ENCODE measurements at places on chromosomes 4 and X.

GRCh38 chr4:8352368-8353157, 83.0 kb downstream of the HTRA3 start:
- no peak for DNase-seq

DNA sequence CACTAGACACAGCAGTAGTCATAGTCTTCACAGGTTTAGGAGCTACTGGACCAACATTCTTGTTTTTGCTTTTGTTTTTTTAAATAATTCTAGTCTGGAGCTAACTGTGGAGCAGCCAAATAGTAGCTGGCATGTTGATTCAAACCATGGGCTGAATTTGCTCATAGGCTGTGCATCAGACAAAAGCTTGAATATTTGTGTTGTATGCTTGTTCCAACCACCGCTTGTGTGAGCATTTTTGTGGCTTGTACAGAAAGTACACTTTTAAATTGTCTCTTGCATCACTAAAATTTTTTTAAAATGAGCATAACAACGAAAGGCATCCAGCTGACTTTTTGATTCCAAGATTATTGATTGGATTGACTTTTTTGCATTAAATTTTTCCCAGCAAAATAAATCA, 39.6 kb downstream of the CCNI start:
- no peak for DNase-seq

DNA sequence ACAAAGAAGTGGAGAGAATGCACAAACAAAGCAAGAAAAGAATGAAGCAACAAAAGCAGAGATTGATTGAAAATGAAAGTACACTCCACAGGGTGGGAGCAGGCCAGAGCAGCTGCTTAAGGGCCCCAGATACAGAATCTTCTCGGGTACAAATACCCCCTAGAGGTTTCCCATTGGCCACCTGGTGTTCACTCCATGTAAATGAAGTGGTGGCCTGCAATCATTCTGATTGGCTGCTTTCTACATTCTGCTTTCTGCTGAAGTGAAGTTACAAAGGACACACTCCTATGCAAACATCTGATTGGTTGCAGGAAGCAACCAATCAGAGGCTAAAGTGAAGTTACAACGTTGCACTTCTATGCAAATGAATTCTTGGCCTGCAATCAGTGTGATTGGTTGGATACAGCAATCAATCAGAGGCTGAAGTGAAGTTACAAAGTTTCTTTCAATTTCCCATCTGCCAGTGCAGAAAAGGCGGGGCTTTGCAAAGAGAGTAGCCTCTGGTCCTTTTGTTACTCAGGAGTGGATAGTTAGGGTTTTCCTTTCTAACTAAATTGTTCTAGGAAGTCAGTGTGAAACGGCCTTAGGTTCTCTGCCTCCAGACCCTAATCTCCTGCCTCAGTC, 19.0 kb upstream of the GPC4 start:
- DNase-seq: no peak

GRCh38 chr4:57410331-57411052, 300.3 kb upstream of the IGFBP7 start:
- DNase-seq: no peak

- no peak for DNase-seq
These were observed 55.4 kb downstream of the ZNF827 start for GRCh38 chr4:145883101-145883694.

- no peak for DNase-seq
These were observed 1.3 kb downstream of the SMIM20 start for GRCh38 chr4:25915353-25915705.

DNA sequence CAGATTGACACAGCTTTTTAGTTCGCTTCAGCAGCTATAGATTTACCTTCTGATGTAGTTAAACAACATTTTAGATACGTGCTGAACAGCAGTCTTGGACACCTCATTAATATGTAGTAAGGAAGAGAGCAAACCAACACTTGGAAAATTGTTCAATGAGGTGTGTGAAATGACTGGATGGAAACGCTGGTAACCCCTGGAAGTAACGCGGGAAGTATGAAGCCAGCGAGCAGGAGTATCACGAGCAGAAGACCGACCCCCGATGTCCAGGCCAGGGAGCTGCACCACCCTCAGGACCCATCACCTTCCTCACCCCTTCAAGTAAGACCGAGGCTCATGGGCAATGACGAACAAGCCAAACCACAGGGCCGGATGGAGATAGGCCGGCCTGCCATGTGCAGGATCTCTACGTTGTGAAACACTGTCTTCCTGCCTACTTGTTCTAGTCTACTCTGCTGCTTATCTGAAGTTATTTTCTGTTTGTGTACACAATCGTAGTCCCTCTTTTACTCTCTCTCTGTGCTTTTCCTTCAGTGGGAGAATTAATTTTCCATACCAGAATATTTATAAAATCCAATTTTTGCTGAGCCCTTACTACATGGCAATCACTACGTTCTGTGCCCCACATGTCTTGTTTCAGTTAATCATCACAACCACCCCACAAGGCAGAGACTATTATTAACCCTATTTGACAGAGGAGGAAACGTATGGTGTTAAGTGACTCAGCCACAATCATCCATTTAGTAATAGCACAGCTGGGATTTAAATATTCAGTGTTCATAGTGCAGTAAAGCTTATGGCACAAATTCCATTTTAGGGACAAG, 221.7 kb downstream of the APBB2 start:
- DNase-seq: no peak

DNA sequence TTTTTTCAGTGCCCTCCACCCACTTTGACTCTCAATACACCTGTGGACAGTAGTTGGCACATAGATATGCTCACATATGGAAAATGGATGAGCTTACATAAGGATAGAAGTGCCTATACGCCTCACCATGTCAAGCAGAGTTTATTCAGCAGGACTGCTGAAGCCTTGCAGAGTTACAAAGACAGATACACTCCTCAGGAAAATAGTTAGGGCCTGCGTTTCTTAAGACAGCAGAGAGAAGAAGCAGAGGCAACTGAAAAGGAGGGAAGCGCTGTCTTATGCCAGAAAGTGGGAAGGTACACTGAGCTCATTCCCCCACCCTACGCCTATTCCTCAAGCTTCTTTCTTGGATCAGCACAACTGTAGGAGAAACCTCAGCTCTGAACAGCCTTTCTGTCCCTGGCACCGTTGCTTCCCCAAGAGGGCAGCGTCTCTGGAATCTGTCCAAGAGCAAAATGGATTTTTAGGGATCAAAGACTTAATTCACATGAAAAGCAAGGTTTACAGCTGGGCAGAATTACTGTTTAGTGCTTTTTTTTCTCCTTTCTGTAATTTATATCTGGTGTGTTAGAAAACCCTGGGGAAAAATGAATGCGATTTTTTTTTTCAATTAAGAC, 37.3 kb upstream of the MBTPS2 start:
- no peak for DNase-seq

GRCh38 chr4:96471956-96472867, 632.3 kb downstream of the PDHA2 start:
- DNase-seq: no peak

DNA sequence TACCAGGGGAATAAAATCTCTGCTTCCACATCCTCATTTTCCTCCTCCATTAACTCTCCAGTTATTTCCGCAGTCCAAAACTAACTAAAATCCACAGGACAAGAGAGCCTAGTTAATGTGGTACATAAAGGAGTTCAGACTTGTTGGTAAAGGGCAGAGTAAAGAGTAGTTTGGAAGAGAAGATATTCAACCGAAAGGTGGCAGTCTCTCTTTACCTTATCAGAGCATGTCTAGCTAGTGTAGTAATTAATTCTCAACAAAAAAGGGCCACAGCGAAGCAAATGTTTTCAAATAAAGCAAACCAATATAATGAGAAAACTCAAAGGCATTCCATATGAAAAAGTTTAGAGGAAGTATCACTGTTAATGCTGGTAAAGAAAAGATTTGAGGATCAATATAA, 286.5 kb downstream of the GLUD2 start:
- DNase-seq: no peak

DNA sequence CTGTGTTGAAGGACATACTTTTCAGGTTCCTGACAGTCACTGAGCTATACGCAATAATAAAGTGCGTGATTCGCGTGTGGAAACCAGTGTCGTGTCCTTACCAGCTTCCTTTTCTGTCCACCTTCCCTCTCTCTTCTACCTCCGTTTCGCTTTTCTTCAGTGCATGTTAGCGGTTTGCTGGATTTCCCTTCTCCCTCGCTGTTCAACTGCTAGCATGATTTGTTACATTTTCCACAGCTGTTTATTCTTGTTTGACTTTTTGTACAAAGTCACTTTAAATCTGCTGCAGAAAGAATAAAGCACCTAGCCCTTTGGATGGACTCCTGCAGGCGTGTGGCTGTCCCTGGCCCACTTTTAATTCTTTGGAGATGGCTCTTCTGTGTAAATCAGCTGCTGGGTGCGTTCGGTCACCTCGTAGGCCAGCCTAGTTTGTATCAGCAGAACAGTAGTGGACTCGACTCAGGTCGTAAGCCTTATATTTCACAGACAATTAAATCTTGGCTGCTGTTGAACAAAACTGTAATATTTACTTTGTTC, 8.9 kb upstream of the HAND2 start:
- DNase-seq: peak; percentile 49

DNA sequence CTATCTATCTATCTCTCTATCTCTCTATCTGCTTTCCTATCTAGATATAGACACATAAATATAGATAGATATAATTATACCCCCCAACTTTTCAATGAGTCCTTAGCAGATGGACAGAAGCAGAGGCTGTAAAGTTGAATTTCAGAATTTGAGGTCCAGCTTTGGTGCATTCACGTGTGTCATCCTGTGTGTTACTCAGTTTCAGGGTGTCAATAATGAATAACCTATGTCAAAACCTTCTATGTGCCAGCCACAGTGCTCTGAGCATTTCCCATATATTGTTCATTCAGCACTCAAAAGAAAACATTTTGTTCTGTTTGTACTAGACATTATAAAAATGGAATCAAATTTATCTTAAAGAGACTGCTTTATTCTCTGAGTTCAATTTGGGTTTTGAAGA, 310.0 kb downstream of the ARHGAP24 start:
- no peak for DNase-seq

- DNase-seq: no peak
These were observed 1.8 kb downstream of the SERPINA7 start for GRCh38 chrX:106036716-106037115.

DNA sequence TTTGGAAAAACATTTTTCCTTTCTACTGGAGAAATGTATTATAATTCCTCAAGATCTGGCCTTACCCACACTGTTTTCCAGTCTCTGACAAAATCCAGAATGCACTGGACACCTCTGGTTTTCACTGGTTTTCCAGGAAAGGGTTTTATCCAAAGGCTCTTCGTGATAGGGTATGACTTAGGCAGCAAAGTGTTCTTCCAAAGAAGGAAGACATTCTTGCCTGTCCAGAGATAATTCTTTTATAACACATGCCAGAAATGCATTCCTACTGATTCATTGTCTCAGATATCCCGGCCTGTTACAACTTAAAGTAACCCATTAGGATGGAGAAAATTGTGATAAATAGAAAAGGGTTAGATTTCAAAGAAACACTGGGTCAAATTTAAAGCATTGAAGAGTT, 2343.1 kb downstream of the PCDH7 start:
- no peak for DNase-seq

DNA sequence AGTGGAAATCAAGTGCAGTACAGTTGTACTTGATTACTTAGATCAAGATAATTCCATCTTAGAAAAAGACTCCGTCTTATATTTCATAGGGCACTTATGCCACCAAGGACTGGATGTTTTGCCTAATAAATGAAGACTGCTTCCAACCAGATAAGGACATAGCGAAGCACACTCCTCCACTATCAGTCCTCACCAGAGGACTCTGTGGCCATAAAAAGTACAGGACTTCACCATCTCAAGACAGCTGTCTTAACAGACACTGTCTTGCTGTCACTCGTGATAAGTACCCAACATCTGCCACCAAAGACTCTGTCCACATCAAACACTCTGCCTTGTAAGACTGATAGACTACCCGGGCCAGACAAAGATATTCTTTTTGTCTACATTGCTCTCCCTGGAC, 352.0 kb downstream of the TRAM1L1 start:
- DNase-seq: no peak
